ENCODE measurements at places on chromosomes 12 and 14. TPM values are rescaled to one million over a fixed set of nuclear protein-coding genes. Genes with fewer than 3 reads are reported as not detected.

GRCh38 chr14:102071283-102071998 is 15.4 kb downstream of the HSP90AA1 start:
- no peaks in the 10 kb centered on the region for H3K4me1 ChIP-seq
- peaks cover 5% of the 10 kb centered on the region for H3K36me3 ChIP-seq
- no peak for DNase-seq
- H3K27me3 ChIP-seq, result no peaks in the 10 kb centered on the region
- no peak overlapping the region for H3K27ac ChIP-seq
- no peak overlapping the region for H3K4me3 ChIP-seq

DNA sequence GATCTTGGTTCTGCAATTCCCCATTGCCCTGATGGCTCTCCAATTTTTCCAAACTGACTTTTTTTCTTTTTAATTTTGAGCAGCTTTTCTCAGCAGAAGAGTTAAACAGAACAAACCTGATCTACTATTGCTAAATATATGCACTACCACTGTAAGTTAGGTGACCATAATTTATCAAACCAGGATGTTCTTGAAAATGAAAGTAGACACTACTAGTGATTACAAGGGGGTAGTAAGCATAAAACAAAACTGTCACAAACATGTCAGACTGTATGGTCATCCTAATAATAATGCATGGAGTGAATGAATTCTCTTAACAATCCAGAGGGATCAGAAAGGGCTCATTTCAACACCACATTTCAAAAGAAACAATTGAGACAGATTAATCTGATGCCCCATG is 183.0 kb upstream of the FOXN3 start:
- no peaks in the 10 kb centered on the region for H3K27me3 ChIP-seq
- H3K27ac ChIP-seq, result no peak overlapping the region
- no peak for DNase-seq
- peaks cover 2% of the 10 kb centered on the region for H3K4me1 ChIP-seq
- H3K4me3 ChIP-seq, result no peak overlapping the region

DNA sequence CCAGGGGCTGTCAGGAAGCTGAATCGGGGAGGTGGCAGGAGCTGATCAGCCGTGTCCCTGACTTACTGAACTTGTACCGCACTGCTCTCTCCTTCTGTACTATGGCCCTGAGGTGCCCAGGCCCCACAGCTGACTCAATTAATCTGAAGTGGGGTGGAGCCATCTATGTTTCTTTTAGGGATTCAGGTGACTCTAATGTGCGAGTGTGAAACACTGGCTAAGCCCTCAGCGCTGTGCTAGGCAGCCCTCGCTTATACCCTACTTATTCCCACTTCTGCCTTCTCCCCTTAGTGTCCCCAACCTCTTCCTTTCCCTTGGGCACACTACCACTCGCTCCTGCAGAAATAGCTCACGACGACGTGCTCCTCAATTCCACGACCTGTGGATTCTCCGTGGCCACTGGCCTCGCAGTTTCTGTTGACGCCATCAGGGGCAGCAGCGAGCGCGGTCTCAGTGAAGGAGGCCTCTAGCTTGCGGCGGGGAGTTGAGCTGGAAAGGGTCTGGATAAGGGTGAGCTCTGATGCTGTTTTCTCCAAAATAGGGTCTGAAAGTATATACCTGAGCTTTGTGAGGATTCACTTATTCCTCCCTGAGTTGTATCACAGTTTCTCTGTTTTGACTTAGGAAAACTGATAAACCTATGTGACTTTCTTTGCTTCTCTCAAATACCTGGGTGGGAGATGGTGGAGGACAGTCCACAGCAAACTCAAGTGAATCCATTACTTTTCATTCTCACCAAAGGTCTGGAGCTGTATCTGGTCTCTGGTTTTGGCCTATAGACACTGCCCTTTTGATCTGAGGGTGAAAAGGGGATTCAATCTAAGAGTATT is 167.6 kb downstream of the SLC41A2 start:
- no peaks in the 10 kb centered on the region for H3K27me3 ChIP-seq
- no peak overlapping the region for H3K27ac ChIP-seq
- DNase-seq, result peak; percentile 79
- H3K4me3 ChIP-seq, result peak overlapping the region; percentile 43
- no peaks in the 10 kb centered on the region for H3K36me3 ChIP-seq

- peaks cover 8% of the 10 kb centered on the region for H3K36me3 ChIP-seq
- no peak overlapping the region for H3K4me3 ChIP-seq
- DNase-seq, result no peak
- H3K27ac ChIP-seq, result no peak overlapping the region
Measured at GRCh38 chr12:51751661-51752060, 96.9 kb downstream of the FIGNL2 start.

GRCh38 chr12:63319386-63319785 is 168.4 kb upstream of the AVPR1A start:
- DNase-seq, result no peak
- H3K36me3 ChIP-seq, result no peaks in the 10 kb centered on the region
- no peaks in the 10 kb centered on the region for H3K27me3 ChIP-seq
- H3K27ac ChIP-seq, result no peak overlapping the region

DNA sequence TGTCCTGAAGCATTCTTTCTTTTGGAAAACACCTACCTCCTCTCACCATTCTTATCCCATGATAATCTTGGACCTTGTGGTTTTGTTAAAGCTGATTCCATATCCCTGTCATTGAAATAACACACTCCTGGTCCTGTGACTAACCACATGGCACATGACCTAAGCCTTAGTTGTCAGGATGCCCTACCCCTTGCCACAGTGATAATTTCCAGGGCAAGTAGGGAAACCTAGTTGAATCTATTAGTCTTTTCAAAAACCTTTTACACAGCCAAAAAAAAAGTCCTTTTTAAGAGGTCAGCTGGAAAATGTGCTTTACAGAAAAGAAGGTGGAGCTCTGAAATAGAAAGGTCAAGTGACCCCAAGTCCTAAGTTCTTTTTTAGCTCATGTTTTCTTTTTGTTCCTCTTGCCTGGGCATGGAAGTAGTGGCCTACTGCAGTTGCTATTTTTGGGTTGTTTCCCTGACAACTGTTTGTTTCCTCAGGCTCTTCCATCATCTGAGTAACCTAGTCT is 608.4 kb downstream of the LRFN5 start:
- no peak overlapping the region for H3K27ac ChIP-seq
- H3K27me3 ChIP-seq, result no peaks in the 10 kb centered on the region
- H3K4me1 ChIP-seq, result no peaks in the 10 kb centered on the region
- H3K36me3 ChIP-seq, result no peaks in the 10 kb centered on the region
- no peak overlapping the region for H3K4me3 ChIP-seq
- no peak for DNase-seq

GRCh38 chr14:99253890-99254289 is 18.1 kb downstream of the BCL11B start:
- H3K27ac ChIP-seq, result no peak overlapping the region
- no peak for DNase-seq
- H3K4me1 ChIP-seq, result peaks cover 7% of the 10 kb centered on the region
- peaks cover 2% of the 10 kb centered on the region for H3K36me3 ChIP-seq

- no peaks in the 10 kb centered on the region for H3K4me1 ChIP-seq
- no peak overlapping the region for H3K4me3 ChIP-seq
- no peak overlapping the region for H3K27ac ChIP-seq
- H3K27me3 ChIP-seq, result no peaks in the 10 kb centered on the region
- no peak for DNase-seq
- peaks cover 51% of the 10 kb centered on the region for H3K36me3 ChIP-seq
Measured at GRCh38 chr12:55687746-55688145, 20.0 kb downstream of the ITGA7 start.

DNA sequence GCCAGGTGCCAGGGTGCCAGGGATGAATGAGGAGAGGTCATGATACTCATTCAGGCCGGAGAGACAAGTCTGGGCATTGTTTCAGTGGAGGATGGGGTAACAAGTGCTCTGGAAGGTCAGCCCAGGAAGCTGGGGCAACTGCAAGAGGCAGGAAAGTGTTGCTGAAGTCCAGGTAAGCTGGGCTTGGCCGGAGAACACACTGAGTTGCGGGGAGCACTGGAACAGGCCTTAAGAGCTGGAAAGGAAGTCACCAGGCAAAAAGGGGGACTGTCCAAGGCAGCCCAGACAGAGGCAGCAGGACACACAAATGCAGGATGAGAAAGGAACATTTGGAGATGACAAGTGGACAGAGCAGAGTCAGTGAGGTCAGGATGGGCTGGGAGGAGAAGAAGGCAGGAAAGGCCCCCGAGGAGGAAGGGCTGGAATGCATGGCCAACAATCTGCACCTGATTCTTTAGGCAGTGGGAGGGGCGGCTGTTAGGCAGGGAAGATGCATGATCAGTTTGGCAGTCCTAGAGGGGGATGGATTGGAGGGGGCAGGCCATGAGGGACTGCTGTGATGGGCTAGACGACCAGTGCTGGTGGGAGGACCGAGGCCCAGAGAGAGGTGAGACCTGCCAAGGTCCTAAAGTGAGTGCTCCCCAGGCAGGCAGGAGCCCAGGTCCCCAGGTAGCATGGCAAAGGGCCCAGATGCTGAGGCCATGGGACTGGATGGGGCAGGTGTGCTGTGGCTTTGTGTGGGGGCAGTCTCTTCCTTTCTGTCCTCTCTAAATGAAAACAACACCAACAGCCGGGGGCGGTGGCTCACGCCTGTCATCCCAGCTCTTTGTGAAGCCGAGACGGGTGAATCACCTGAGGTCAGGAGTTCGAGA is 17.2 kb upstream of the HHIPL1 start:
- no peak overlapping the region for H3K27ac ChIP-seq
- H3K4me1 ChIP-seq, result peaks cover 2% of the 10 kb centered on the region
- DNase-seq, result no peak
- no peaks in the 10 kb centered on the region for H3K36me3 ChIP-seq
- H3K27me3 ChIP-seq, result no peaks in the 10 kb centered on the region

GRCh38 chr12:62800707-62801400 is 134.1 kb downstream of the PPM1H start:
- H3K27me3 ChIP-seq, result no peaks in the 10 kb centered on the region
- H3K4me1 ChIP-seq, result no peaks in the 10 kb centered on the region
- DNase-seq, result no peak

DNA sequence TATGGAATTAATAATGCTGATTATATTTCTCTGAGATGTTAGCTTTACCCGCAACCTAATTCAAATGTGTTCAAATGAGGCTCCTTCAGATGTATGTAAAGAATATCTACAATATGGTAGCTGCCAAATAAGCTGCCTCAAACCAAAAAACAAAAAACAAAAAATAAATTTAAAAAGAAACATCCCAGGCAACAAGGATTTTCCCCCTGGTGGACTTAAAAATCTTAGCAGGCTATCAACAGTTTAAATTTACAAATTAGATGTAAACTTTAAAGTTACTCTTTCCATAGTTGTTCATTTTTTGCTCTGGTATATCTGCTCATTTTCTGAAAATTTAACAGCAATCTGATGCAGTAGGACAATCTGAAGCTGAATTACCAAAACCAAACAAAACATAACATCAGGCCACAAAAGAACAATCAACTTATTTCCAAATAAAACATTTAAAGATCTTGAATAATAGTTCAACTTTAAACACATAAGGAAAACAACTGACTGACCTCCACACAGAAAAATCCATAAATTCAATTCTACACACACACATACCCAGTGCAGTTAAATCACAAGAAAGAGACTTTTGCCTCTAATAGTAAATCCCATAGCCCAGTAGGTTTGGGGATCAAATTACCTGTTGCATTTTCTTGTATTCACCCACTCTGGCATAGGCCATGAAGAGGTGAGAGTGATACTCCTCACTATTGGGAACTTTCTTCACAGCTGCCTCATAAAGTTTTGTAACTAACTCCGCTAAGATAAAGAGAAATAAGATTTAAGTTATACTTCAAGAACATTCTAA is 21.3 kb downstream of the NAA25 start:
- H3K27ac ChIP-seq, result no peak overlapping the region
- H3K4me3 ChIP-seq, result no peak overlapping the region
- H3K36me3 ChIP-seq, result peaks cover 43% of the 10 kb centered on the region
- no peaks in the 10 kb centered on the region for H3K4me1 ChIP-seq
- DNase-seq, result no peak
- no peaks in the 10 kb centered on the region for H3K27me3 ChIP-seq

- DNase-seq, result no peak
- H3K36me3 ChIP-seq, result no peaks in the 10 kb centered on the region
- H3K4me1 ChIP-seq, result no peaks in the 10 kb centered on the region
- H3K27me3 ChIP-seq, result no peaks in the 10 kb centered on the region
- H3K27ac ChIP-seq, result no peak overlapping the region
- no peak overlapping the region for H3K4me3 ChIP-seq
Measured at GRCh38 chr12:45290216-45290605, 74.3 kb downstream of the ANO6 start.

DNA sequence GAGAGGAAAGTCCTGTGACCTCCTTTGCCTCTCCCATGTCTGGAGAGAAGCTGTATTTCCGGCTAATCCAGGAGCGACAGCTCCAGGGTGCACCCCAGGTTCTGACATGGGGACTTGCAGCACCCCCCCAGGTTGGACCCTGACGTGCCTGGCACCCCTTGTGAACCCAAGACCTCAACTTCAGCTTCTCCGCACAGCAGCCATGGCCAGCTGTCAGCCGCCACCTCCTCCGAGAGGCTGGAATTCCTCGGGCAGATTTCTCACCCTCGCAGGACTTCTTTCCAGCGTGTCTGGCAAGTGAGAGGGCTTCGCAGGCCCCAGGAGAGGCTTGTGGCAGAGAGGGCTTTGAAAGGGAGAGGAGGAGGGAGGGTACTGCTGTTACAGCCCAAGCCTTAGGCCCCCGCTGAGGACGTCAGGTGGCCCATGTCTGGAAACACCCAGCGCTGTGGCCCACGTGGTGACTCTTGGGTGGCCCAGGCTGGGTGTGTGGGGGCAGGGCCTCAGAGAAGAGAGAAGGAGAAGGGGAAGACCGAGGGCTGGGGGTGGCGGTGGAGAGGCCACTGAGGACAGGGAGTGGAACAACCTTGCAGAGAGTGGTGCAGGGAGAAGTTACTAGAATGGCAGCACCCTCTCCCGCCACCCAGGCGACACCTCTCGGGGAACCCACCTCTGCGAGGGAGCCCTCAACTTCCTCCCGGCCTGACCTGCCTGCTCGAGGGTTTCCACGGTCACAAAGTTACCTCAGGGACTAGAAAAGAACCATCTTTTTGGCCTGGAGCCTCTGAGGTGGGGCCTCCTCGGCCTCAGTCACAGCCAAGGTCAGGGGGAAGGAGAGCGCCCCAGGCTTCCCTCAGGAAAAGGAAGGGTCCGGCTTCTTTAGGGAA is 11.7 kb upstream of the RPS6KL1 start:
- DNase-seq, result peak; percentile 31
- no peaks in the 10 kb centered on the region for H3K36me3 ChIP-seq
- H3K4me1 ChIP-seq, result no peaks in the 10 kb centered on the region
- H3K4me3 ChIP-seq, result no peak overlapping the region
- no peak overlapping the region for H3K27ac ChIP-seq

The SLC2A14 gene
- total RNA-seq, result 19.3 TPM

The NFE2 gene
- 1.5 TPM for total RNA-seq

The CLEC7A gene
- total RNA-seq, result not detected

The SERPINA5 gene
- total RNA-seq, result 1.2 TPM

The CPNE8 gene
- 2.4 TPM for total RNA-seq

The STAT6 gene
- total RNA-seq, result 44.4 TPM

Data from H9 (cell line).